ENCODE measurements at places on chromosomes 1 and 21.

DNA sequence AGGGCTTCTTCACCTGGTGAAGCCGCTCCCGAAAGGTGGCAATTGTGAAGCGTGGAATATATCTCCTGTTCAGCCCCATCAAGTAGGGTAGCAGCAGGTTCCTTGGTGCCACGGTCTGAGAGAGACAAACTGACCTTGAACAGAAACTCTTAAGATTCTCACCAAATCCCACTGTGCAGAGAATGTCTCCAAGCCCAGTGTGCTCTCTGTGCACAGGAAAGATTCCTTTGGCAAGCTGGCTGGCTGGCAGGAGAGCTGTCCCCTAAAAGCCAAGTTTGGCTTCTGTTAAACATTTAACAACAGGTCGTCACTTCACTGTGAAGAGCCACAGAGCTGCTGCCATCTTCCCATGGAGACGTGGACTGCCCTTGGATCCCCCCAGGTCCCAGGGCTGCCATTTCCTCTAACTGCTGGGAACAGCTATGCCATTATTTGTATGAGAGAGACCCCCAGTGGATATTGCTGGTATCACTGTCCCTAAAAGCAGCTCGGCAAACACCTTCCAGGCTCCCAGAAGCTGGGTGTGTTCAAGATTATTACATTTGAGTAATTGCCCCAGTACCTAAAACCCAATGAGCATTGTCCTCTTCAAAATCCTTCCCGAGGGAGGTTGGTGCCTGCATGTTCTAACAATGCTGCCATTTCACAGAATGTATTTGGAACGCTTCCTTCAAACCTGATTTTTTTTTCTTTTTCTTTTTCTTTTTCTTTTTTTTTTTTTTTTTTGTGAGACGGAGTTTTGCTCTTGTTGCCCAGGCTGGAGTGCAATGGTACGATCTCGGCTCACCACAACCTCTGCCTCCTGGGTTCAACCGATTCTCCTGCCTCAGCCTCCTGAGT, 71.8 kb downstream of the CD58 start:
- DNase-seq, result peak; percentile 62

GRCh38 chr1:94552071-94552586, 10.6 kb upstream of the F3 start:
- DNase-seq, result no peak

- DNase-seq, result peak; percentile 23
These were observed 34.3 kb upstream of the TTC4 start for GRCh38 chr1:54681358-54681757.

- DNase-seq, result no peak
These were observed 25.7 kb upstream of the PDE9A start for GRCh38 chr21:42627527-42628289.

- peak; percentile 76 for DNase-seq
These were observed 12.3 kb upstream of the SLAMF7 start for GRCh38 chr1:160726498-160727315.

GRCh38 chr1:74363220-74363619, 128.0 kb downstream of the TNNI3K start:
- DNase-seq, result no peak

DNA sequence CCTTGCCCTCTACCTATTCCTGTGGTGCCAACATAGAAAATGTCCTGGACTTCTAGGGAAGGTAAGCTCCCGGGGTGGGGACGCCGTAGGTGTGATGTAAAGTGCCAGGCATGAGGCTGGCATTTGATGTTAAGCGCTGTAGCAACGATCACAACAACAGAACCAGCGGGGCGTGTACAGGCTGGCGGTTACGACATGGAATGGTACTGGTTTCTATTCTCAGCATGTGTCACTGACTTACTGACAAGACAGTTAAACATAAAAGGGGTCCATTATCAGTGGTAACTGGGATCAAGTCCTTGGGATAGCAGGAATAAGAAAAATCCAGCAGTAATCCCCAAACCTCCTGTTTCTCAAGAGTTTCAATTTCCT, 58.9 kb downstream of the TGFBR3 start:
- no peak for DNase-seq

DNA sequence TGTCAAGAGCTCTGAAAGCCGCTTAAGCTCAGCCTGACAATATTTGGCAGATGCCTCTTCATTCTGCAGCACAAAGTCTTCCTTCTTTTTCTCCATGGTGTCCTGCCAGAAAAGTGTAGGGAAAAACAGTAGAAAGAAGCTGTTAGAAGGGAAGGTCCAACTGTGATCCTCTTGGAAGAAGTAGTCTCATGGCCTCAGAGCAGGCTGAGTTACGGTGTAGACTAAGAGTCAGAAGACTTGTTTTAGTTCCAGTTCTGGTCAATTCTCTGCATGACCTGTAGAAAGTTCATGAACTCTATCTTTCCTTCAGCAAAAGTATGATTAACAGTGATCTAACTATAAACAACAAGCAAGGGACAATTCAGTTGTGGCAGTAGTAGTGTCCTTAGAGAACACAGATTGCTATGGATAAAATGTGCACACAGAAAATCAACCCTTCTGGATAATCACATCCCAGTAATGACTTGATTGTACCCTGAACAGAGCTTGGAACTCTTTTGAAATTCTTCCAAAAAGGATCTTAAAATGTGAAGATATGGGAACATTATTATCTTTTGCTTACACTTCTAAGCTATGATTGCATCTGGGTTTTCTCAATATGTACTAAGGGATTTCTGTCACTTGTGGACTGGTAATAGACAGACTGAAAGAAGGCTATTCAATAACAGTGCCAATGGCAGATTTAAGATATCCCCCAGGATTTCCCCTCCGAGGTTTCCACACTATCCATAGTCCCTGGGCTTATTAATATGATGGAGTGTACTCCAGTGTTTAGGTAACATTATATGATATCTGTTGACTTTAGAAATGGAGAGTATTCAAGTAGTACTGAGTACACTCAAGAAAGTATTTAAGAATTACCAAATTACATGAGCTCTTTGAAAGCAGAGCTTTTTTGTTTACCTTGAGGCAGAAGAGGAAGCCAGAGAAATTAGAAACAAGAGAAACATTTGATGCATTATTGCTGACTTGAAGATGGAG, 22.1 kb upstream of the GBP2 start:
- no peak for DNase-seq

GRCh38 chr1:3240524-3241235, 171.7 kb downstream of the PRDM16 start:
- peak; percentile 10 for DNase-seq

DNA sequence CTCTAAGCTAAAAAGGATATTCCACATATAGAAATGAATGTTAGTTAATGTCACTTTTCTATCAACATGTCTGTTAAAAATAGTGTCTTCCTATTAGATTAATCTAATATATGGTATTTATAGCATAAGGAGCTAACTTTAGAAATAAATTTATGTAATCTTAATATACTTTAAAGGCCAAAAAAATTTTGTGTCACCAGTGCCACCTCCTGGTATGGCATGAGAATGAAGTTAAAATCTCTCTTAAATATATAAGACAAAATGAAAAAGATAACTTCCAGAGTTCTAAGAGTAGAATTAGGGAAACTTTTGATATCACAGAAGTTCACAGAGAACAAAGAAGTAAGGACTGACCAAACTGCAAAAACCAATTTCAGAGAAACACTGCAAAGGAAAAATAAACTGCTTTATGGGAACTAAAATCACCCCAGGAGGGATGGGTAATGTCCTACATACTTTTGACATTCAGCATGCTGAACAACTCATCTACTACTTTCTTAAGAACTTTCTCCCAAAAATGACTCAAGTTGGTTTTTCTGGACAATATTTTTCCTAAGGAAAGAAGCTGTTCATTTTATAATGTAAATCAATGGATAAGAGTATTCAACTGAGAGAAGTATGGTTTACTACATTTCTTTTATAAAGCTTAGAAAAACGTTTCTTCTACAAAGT, 82.8 kb downstream of the TRIM33 start:
- DNase-seq, result peak; percentile 28

GRCh38 chr1:67909776-67910175, 76.5 kb upstream of the GNG12 start:
- DNase-seq, result no peak

DNA sequence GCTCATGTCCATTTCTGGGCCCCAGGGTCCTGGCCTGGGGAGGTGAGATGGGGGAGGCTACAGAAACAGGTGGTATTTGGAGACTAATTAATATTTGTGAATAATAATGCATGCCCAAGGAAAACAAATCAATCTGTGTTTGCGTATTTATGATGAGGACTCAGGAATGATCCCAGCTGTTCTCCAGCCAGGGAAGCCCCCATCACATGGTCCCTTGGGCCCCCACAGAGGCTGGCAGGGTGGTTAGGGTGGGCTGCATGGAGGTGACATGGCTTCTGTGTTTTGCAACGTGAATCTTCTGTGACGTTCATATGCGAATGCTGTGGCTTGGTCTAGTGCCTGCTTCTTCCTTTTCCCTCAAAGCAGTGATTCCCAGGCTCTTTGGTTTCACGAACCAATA, 10.5 kb downstream of the PTPRF start:
- DNase-seq, result no peak

- no peak for DNase-seq
These were observed 27.6 kb downstream of the RRP1B start for GRCh38 chr21:43686811-43687565.

- DNase-seq, result no peak
These were observed 918.1 kb upstream of the TMPRSS15 start for GRCh38 chr21:19321688-19322087.

GRCh38 chr1:172119184-172119583, 277.9 kb downstream of the DNM3 start:
- no peak for DNase-seq

DNA sequence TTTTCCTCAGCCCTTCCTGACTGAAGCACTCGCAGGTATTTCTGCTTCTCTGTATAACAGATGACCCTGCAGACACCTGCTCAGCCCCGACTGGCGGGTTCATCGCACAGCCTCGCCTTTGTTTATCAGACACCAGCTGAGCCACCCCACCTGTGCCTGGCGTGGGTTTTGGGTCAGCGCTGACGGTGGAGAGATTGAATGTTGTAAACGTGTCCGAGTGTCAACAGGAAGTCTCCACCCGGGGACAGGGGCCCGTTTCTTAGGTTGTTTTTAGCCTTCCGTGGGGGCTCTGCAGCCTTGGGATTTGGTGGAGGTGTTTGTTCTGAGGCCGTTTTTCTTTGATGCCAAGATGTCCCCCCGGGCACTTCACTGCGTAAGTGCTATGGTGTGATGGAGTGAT, 60.1 kb downstream of the COL18A1 start:
- DNase-seq, result no peak

GRCh38 chr1:17742583-17742982, 12.6 kb upstream of the ACTL8 start:
- DNase-seq, result peak; percentile 9

- peak; percentile 15 for DNase-seq
These were observed 173.7 kb upstream of the LYPLAL1 start for GRCh38 chr1:219000005-219000404.

DNA sequence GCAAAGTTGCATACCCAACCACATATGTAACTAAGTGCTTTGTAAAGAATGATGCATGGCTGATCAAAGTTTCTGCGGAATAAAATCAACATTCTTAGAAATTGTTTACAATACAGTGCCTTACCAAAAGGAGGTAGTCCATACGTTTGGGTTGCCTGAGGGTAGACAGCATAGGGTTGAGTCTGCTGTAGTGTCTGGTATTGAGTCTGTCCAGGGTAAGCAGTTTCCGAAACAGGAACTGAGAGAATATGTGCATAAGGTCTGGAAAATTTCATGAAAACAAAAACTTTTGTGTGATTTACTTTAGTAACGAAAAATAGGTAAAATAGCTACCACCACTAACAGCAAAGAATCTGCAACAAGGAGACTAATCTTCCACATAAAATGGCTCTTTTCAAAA, 53.0 kb downstream of the EYA3 start:
- DNase-seq, result no peak

DNA sequence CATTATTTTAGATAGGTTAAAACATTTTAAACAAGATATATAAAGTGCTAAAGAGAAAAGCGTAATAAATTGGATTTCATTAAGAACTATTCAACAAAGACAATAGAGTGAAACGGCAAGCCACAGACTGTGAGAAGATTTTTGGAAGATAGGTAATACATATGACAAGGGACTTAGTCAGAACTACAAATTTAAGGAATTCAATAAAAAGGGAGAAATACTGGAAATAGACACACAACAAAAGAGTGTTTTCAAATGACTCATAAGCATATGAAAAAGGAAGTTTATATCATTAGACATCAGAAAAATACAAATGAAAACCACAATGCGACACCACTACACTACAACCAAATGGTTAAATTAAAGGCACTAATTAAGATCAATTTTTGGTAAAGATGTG, 90.5 kb downstream of the GDAP2 start:
- DNase-seq, result peak; percentile 67

DNA sequence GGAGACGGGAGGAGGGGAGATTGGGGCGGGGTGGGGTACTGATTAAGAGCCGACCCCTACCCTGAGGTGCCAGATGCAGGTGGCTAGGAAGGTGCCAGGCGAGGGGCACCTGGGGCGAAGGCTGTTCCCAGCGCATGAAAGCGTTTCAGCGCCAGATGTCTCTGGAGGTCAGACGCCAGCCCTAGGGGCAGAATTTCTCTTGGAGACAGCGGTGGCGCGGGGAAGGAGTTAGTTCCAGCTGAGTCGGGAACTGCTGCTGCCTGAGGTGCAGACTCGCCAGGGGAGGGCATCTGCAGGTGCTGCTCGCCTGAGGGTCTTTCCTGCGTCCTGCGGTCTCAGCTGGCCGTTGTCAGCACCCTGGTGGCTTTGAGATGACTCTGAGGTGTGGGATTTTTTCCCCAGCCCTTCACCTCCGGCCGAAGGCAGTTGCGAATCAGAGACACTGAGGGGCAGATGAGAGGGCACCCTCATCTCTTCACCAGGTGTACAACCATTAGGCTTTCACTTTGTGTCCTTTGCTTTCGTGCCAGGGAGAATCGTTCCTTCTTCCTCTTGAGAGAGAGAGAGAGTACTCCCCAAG, 539 bp downstream of the CGN start:
- DNase-seq, result no peak

DNA sequence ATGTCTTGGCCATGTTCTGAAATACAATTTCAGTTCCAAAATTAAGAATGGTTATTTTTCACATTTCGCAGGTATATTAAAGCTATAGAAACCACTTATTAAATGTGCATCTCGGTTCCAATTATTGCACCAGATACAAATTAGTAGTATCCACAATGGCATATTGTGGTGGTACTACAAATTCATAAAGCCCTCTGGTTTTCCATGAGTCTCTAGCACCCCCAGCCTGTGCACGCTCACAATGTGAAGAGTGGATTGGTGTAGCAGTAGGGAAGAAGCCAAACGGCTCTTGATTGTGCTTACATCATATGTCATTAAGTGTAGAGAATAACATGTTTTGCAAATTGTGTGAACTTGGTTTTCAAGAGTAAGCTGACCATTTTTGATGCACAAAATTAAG, 1.9 kb upstream of the BRINP3 start:
- no peak for DNase-seq

GRCh38 chr1:6024376-6024775, 21.3 kb upstream of the KCNAB2 start:
- DNase-seq, result no peak

GRCh38 chr1:154342836-154343472, 17.6 kb downstream of the ATP8B2 start:
- no peak for DNase-seq

All from iris pigment epithelial cell (primary cell).